ENCODE measurements at places on chromosomes 4 and X.

GRCh38 chr4:56742080-56742871, 61.2 kb upstream of the HOPX start:
- peak; percentile 24 for DNase-seq

DNA sequence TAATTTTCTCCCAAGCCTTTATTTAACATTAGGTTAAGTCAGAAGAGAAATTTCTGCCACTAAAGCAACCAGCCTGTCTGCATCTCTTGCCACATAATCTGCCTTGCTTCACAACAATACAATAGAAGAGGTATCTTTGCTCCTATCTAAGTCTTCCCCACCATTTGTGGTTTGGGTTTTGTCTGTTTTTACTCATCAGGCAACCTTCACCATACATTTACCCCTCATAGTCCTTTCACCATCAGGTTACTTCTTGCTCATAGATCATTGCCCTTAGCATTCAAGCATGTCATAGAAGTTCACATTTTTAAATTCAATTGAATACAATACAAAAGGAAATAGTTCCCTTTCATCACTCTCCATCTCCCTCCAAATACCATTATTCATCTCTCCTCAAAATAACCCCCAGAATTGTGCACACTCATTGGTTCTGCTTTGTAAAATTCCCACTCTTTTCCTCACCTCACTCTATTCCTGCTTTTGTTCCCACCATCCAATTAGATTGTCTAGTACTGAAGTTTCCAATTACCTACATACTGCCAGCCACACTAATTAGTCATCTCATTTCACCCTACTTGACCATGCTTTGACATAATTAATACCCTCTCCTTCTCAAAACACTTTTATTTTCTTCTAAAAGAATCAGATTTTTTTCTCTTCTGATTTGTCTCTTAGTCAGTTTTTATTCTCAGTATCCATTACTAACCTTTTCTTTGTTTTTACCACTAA, 1957.0 kb upstream of the AGA start:
- DNase-seq: no peak

- DNase-seq: peak; percentile 72
These were observed 8.6 kb upstream of the JADE3 start for GRCh38 chrX:46903458-46904242.

GRCh38 chr4:38993683-38994082, 38.5 kb downstream of the TMEM156 start:
- no peak for DNase-seq

DNA sequence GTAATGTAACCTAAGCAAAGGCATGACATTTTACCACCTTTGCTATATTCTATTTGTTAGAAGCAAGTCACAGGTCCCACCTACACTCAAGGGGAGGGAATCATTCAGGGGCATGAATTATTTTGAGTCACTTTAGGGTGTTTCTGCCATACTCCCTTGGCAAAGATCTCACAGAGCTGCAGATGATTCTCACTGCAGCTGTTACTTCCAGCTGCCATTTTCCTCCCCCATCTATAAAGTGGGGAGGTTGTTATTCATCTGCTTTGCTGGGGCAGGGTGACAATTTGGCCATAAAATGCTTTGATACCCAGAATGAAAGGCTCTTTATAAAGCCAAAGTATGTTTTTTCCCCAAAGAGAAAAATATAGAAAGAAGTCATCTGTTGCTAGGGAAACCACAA, 136.5 kb upstream of the SMIM31 start:
- DNase-seq: no peak

- peak; percentile 76 for DNase-seq
These were observed 154.9 kb downstream of the STK32B start for GRCh38 chr4:5206016-5206790.
